Neural progenitor cell (in vitro differentiated cells): ENCODE measurements at places on chromosomes 3 and 15. TPM values are rescaled to one million over a fixed set of nuclear protein-coding genes. Genes with fewer than 3 reads are reported as not detected.

The PPM1L gene
- 16.5 and 25.2 TPM in 2 replicates for total RNA-seq

GRCh38 chr15:57720867-57721266 lies 14.4 kb downstream of the POLR2M start:
- DNase-seq = no peak
- H3K27ac ChIP-seq = no peak overlapping the region
- no peaks in the 10 kb centered on the region for H3K27me3 ChIP-seq
- H3K4me3 ChIP-seq = no peak overlapping the region

The HES1 gene
- 66.5 and 71.3 TPM in 2 replicates for total RNA-seq

GRCh38 chr15:27949089-27949488 lies 150.0 kb downstream of the OCA2 start:
- H3K36me3 ChIP-seq = no peaks in the 10 kb centered on the region
- H3K4me3 ChIP-seq = no peak overlapping the region

GRCh38 chr3:36823806-36824205 lies 59.5 kb upstream of the DCLK3 start:
- H3K4me3 ChIP-seq = no peak overlapping the region
- H3K27me3 ChIP-seq = no peaks in the 10 kb centered on the region
- H3K4me1 ChIP-seq = peaks cover 26% of the 10 kb centered on the region
- no peak overlapping the region for H3K27ac ChIP-seq
- DNase-seq = no peak

The FAM81A gene
- 0.41 and 0.87 TPM in 2 replicates for total RNA-seq

GRCh38 chr3:106010829-106011228 lies 142.0 kb upstream of the CBLB start:
- no peak for DNase-seq

- H3K27ac ChIP-seq = no peak overlapping the region
- no peak overlapping the region for H3K4me3 ChIP-seq
- no peak for DNase-seq
- no peaks in the 10 kb centered on the region for H3K36me3 ChIP-seq
These were observed 6.1 kb downstream of the MST1 start for GRCh38 chr3:49683162-49683561.

DNA sequence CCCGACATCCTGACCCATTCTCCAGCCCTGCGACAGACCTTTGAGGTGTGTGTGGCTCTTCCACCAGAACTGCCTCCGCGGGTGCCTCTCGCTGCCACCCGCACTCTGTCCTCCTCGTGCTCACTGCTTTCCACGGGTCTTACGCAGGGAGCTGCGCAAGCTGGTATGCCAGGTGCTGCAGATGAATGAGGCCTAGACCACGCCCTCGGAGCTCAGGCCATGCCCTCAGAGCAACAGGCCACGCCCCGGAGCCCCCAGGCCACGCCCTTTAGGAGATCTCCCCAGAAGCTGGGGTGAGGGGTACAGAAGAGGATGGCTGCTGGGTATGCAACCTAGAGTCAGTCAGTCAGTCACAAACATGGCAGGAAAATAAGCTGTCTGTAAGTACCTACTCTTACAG lies 300.3 kb downstream of the GABRG3 start:
- no peak overlapping the region for H3K27ac ChIP-seq
- DNase-seq = no peak
- no peaks in the 10 kb centered on the region for H3K27me3 ChIP-seq
- H3K4me3 ChIP-seq = no peak overlapping the region
- no peaks in the 10 kb centered on the region for H3K36me3 ChIP-seq
- H3K4me1 ChIP-seq = no peaks in the 10 kb centered on the region
